ENCODE measurements at places on chromosomes 3 and 15.

GRCh38 chr3:184174646-184175492, at the start of gene AP2M1:
TSS of gene AP2M1 (plus strand) at chr3:184174855. CDS start at chr3:184176994, 2,139 bp downstream.
- DNase-seq: peak; percentile 99

DNA sequence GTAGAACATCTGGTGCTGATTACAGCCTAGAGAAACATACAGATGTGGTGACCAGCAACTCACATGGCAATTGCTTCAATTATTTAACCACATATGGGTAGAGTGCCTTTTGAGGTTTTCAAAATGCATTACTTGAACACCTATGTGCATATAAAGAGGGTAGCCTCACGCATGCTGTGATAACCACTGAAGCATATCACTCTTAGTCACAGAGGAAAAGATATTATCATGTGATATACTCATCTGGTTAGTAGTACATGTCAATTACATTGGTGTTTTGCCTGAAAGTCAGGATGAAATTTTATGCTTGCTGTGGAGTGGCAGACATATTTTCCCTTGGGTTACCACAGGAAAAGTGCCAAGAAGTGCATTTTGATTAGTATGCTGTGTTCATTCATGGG, 459.3 kb upstream of the AGTR1 start:
- no peak for DNase-seq

DNA sequence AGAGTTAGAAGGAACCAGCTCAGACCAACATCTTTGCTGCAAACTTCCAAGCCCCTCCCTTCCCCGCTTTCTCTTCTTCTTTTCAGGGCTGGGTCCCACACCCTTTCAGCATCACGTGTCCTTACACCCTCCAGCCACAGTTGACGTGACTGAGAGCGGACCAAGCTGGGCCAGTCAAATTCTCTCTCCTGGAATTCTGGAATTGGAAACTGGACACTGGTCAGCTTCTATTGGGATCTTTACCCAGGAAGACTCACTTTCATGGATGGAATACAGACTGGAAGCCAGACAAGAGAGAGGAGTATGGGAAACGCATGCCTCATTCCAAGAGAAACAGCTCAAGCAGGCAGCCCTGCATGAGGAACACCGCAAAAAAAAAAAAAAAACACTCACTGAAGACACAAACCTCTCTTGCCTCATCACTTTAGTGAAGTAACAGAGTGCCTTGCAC, 12.4 kb upstream of the TPM1 start:
- DNase-seq: no peak

DNA sequence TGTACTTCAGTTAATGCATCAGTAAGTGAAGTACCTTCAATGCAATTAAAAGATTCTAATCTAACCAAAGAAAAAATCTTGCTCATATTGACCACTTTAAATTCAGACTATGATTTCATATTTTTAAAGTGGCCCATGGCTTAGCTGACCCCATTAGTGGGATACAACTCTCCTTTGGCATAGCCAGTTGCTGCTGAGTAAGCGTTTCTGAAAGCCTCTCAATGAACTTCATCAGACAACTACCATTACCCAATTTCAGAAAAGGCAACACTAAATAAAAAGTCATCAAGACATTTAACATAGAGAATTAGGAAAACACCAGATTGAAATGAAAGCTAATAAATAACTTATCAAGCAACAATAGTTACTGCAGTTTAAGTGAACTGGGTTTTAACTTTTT, 27.0 kb downstream of the CADM2 start:
- DNase-seq: no peak

- DNase-seq: peak; percentile 90
These were observed 9.8 kb downstream of the ONECUT1 start for GRCh38 chr15:52780172-52780980.

DNA sequence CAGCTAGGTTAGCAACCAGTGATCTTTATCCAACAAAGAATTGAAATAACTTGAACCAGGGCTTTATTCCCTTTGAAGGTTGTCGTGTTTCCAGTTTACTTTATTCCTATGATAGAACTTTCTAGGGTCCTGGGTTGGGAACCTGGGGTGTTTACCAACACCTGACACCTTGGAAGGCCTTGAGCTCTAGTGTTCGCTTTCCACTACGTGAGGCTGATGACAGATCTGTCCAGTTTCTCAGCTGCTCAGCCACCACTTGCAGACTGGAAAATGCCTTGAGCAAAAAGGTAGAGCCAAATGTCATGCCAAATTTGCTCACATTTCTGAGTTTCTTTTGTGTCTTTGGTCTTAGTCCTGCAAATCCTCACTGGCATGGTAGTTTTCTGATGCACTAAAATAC, 227.2 kb downstream of the ADAMTSL3 start:
- DNase-seq: no peak

- DNase-seq: no peak
These were observed 279.7 kb upstream of the GOLGA6L4 start for GRCh38 chr15:83955806-83956265.

- DNase-seq: no peak
These were observed 72.1 kb upstream of the FNDC3B start for GRCh38 chr3:171967137-171967783.

DNA sequence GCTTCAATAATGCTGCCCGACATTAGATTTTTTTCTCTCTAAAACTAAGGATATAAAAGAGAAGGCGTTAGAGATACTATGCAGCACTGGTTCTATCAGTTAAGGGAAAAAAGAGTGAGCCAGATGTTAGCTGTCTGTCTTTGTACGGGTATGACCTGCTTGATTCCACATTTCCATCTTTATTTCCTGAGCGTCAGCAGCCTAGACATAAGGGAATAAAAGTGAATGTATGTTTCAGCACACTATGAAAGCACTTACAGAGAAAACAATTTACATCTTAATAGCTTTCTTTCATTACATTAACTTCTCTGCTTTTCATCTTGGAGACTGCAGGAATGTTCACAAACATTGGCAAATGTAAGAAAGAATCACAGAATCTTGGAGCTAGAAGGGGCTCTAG, 319.3 kb downstream of the CTNNB1 start:
- no peak for DNase-seq

DNA sequence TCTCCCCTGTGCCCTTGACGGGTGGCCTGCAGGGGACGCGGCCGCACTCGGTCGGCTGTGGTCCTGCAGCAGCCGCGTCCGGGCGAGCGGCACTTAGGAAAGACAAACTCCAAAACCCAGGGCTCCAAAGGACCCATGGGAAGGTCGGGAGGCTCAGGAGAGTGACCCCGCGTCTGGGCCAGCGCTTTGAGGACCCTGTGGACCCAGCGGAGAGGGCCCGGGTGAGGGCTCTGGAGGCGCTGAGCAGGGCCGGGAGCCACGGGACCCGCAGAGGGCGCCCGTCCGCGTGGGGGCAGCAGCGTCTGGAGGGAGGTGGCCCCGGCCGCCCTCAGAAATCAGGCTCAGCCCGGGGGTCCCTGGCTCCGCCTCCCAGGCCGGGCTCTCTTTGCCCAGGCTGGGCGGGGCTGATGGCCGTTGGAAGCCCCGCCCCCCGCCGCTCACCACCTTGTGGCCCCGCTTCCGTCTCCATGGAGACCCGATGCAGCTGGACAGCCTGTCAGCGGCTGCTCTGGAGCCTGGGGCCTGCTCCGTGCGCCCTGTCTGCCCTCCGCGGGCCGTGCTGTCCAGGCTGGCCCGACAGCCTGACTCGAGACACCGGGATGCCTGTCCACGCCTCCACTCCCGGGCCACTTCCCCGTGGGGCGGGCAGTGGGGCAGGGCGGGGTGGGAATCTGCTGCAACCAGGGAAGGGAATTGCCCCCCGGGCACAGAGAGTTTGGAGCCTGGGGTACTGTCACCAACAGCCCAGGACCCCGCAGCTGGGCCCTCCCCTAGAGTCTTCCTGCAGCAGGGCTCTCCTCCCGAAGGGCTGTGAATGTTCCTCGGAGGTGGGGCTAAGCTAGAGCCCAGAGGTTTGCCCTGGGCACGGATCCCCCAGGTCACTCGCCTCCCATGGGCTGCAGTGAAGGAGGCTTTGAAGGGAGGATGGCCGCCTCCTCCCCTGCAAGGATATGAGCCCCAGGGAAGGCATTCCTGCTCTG, 34.8 kb upstream of the RPL32 start:
- peak; percentile 94 for DNase-seq

GRCh38 chr15:75043509-75044257, 20.3 kb downstream of the PPCDC start:
- DNase-seq: no peak

DNA sequence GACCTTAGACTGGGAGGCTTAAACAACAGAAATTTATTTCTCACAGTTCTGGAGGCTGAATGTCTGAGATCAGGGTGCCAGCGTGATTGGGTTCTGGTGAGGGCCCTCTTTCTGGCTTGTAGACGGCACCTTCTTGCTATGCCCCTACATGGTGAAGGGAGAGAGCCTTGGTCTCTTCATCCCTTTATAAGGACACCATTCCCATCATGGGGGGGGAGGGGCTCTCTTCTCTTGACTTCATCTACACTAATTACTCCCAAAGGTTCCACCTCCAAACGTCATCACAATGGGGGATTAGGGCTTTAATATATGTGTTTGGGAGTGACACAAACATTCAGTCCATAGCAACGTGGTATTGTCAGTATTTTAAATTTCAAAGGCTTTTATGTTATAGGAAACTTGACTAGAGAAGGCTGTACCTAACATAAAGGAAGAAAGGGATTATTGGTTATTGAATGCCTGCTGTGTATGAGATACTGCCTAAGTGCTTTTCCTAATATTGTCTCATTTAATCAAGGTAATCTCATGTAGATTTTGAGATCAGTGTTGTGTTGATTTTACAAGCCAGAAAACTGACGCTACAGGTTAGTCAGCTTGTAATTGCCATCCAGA, 20.9 kb downstream of the SYN2 start:
- DNase-seq: no peak

GRCh38 chr15:58017869-58018268, 47.6 kb downstream of the ALDH1A2 start:
- DNase-seq: no peak

GRCh38 chr3:6254490-6254889, 606.4 kb upstream of the GRM7 start:
- no peak for DNase-seq

DNA sequence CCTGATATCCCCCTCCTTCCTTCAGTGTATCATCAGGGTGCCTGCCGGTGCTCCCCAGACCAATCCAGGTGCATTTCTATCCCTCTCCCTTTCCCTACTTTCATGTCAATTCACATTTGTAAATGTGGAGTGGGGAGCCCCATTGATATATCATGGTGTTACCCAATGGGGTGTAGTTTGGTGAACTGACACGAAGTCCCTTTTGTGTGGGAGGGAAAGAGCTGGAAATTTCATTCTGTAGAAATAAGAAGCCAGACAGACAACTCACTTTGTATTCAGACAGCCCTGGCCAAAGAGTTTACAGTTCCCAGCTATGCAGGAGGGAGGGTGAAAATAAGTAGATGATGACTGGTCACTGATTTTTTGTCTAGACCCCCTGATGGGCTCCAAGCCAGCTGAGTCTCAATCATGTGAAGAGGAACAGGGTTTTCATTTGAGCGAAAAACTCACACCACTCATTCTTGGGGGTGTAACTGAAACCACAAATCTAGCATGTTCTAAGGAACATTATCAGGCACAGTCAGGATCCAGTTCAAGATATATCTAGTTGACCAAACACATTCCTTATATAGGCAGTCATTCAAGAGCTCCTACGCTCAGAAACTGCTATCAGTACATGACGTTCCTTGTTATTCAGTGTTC, 58.9 kb downstream of the LMCD1 start:
- DNase-seq: peak; percentile 63

DNA sequence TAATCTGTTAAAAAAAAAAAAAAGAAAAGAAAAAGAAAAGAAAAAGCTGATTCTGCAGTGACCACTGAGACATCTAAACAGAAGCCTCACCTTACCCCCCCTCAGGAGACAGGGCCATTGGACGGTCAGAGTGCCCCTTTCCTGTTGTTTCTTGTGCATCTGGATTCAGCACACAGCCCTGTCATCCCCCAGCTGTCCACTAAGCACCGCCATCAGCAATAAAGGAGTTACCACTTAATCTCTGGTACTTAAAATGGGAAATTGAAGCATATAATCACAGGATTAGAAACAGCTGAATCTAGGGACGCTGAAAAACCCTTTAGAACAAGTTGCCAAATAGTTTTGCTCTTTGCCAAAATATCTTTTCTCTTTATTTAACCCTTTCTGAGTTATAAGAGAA, 62.5 kb downstream of the TRIM69 start:
- no peak for DNase-seq

- DNase-seq: no peak
These were observed 56.6 kb upstream of the KLF13 start for GRCh38 chr15:31269816-31270575.

DNA sequence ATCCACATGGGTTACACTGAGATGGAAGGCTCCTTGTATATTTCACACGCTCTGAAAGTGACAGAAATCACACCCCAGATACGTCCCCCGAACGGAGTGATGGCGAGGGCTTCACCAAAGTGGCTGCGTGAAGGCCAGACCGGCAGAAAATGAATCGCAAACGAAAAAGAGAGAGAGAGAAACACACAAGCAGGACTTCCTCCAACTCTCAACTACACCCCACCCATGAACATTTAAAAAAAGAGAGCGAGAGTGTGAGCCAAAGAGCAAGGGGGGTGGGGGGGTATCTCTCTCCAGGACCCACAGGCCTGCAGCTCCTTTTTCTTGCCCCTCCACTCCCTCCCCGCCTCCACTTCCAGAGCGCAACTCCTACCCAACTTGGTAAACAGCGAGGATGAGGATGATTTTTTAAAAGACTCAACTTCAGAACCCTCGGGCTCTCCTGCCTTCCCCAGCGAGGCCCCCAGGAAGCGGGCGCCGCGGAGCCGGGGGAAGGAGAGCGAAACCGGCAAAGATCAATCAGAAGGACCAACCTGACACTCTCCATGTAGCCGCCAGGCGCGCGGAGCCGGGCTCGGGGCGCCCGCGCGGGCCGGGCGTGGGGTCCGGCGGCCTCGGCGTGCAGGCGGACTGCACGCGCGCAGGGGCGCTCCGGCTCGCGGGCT, 519.1 kb downstream of the FOXP1 start:
- DNase-seq: peak; percentile 82

DNA sequence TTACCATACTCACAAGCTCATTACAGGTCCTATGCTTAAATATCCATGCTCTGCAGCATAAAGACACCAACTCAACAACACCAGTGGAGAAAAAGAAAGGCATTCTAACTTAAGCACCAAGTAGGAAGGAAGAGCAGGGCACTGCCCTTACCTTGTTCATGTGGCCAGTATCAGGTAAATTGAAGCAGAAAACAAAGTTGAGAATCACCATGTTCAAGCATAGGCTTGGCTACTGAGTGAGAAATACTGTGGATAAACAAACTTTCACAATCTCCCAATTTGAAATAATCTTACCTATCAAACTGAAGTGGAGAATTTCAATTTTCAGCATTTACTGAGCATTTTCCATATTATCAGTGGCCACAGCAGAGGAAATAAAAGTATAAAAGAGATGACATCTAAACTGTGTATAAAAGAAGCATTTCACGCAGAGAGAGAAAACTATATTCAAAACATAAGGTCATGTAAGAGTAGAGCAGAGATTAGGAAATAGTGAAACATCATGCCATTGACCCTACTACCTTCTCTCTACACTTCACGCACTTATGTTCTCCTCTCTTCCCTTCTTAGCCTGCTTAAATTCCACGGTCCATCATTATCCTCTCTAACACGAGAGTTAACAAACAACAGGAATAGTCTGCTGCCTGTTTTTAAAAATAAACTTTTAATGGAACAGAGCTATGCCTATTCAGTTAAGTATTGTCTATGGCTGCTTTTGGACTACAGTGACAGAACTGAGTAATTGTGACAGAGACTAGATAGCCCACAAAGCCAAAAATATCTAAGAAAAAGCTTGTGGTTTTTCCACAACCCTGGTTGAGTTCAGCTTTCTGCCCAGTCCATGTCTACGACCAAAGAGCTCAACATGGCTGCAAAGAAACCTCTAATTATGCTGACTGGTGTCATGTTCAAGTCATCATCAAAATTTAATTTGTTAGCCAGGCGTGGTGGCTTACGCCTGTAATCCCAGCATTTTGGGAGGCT, 142.5 kb downstream of the NR1I2 start:
- no peak for DNase-seq

- DNase-seq: peak; percentile 96
These were observed at the start of gene STIMATE for GRCh38 chr3:52897130-52898122. TSS of gene STIMATE (minus strand) at chr3:52897548. CDS start at chr3:52897450, 98 bp downstream.
